ENCODE measurements at places on chromosomes 12 and 14.

DNA sequence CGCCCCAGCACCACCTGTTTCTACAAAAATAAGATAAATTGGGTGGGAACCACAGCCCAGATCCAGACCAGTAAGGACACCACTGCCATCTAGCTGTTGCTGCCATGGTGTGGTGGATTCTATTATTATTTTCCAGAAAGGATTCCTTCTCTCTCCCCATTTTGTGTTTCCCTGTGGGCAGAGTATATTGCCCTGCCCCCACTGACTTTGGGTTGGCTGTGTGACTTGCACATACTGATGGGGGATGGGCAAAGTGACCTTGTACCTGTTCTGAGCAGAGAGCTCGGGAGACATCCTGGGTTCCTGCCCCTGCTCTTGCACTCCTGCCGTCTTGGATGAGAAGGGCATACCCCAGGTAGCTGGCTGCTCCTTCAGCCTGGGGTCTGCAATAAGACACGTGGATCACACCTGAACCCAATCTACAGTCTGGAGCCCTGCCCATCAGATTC, 24.3 kb downstream of the MOAP1 start:
- no peak for DNase-seq

DNA sequence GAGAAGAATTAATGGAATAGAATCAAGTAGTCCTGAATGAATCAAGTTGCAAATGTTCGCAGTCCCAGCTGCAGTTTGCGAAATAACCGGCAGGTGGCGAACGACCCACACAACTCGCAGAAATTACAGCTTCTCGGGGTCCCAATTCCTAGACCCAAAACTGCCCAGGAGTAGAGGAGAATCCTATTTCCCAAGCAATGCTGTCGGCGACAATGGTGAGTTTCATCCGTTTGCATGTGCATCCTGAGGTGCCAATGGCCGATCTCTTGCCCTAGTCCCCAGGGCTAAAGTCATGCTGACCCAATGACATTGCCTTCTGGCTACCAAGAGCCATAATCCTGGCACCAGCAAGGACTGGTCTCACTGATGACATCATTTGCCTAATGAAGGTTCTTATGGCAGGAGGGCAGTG, 8.5 kb upstream of the ASCL1 start:
- DNase-seq: peak; percentile 46

DNA sequence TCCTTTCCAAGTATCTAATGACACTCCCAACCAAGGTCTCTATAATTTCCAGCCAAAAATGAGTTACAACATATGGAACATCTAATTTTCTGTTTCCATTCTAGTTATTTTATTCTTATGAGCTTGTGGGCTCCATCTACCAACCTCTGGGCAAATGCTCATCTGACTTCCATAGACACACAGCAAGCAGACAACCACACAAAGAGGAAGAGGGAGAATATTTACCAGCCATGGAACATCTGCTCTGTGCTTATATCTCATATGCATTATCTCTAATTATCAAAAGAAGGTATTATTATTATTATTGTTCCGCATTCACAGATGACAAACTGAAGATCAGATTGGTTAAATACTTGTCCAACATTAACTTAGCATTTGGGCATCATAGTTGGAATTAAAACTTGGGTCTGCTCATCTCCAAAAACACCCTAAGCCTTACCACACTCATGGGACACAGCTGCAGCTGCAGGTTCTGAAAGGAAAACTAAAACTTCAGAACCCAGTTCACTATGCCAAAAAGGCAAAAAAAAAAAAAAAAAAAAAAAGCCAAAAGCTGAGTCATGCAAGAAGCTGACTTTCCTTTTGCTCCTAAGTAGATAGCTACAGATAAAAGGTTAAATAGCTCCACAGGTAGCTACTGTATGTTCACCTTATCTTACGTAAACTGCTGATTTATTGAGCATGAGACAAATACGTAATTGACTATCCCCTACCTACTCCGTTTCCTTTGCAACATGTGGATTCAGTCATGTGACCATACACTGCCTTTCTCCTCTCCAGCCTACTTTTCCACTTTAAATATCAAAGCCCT, 23.6 kb upstream of the TCL1B start:
- DNase-seq: no peak

DNA sequence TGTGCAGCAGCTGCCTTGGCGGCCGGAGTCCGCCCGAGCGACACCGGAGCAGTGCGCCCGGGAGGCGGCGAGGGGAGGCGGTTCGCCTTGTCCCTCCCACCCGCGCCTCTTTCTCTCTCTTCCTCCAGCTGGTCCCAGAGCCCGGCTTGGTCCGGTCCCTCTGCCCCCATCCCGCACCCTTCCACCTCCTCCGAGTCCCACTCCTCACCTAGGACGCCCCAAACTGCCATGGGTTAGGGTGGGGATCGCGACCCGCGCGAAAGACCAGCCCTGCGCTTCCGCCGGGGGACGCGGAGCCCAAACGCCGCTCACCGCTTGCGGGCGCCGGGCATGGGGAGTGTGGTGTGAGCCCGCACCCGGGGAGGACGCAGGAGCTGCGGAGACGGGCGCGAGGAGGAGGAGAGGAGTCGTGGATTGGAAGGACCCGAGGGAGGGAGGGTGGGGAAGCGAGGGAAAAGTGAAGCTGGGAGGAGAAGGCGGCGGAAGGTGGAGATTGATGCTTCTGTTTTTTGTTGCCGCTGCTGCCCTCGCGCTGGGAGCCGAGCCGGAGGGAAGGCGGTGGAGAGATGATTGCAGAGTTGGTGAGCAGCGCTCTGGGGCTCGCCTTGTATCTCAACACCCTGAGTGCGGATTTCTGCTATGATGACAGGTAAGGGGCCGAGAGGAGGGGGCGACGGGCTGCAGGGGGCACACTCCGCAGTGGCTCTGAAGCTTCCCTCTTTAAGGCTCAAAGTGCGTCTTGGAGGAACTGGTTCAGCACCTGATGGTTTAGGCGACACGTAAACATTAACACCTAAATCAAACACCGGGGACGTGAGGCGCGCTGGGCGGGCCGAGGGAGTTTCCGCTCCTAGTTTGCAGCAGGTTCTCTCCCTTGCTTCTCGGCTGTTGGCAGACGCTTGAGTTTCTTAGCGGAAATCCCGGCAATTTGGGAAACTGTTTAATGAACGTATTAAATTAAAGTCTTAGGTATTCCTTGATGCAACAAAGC, 610 bp downstream of the TMTC2 start:
- peak; percentile 36 for DNase-seq

DNA sequence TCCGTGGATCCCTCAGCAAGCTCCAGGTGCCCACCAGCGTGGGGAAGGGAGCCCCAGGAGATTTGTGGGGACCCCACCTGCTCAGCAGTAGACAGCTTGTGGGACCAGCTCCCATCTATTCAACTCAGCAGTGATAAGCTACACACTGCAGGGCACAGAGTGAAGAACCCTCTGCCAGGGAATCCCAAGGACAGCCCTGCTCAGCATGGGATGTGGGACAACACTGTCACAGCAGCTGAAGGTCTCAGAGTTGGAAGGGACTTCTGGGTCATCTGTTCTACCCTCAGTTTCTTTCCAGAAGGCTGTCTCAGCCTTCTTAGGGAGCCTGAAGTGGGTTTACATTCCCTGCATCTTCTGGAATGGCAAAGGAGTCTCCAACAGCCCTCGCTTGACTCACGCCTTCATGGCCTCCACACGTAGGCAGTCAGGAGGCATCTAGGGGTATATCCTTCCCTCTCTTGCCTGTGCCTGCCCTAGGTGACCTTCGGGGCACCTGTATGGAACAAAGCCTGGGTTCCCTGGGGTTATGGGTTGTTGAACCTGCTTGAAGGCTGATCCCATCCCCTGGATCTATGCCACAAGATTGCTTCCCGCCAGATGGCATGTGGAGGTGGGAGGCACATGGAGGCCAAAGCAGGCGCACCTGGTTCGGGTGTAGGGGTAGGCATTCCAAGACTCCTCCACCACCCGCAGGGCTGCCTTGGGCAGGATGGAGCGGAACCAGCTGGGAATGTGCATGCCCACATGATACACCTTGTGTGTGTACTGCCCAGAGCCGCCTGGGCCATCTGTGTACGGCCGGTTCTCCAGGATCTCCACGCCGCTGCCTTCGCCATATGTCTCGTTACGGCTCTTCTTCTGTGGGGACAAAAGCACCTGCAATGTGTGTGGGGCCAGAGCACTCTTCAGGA, 33.0 kb downstream of the ARL6IP4 start:
- DNase-seq: no peak

GRCh38 chr12:16612647-16613046, 6.7 kb upstream of the LMO3 start:
- no peak for DNase-seq

Data from activated T-cell treated with anti-CD3 and anti-CD28 coated beads for 4 hours (primary cell).